B cell (primary cell): ENCODE measurements at places on chromosomes 6 and 20.

DNA sequence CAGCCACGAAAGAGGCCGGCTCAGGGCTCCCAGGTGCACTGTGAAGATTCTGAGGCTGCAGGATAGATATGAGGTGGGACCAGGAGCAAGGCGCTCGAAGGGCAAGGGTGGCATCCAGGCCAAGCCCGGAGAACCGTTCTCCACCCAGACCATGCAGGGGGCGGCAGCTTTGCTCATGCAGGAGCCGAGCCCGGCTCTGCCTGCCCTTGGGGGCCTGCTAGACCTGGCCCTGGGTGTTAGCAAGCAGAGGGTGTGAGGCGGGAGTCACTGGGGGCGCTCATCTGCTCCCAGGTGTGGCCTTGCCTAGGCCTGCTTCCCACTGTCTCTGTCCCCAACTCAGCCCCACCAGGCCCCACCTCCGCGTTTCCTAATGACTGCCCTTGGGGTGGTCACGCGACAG is 59.4 kb downstream of the WDR27 start:
- DNase-seq: no peak

DNA sequence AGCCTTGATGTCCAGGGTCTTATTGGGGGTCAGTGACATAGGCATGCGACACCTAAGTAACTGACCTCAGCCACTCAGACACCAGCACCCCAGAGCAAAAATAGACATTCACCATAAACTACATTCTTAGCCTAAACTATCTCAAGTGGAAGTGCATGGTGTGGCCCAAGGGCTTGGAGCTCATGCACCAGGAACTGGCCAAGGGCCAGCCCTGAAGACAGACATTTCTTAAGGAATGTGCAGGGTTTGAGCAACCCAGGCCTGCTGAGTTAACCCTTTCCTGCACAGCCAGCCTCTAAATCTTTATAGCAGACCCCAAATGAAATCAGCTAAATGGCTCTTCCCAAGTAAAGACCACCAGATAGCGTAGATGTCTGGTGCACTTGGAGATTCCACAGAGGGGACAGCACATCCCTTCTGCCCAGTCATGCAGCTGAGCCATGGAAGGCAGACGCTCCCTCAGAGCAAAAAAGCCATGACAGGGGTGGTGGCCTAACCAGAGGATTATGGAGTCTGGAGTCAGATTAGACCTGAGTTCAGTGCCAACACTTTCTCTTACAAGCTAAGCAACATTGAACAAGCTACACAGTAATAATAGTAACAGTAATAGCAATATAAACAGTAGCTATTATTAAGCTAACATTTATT is 222.6 kb downstream of the ZMYND8 start:
- no peak for DNase-seq

DNA sequence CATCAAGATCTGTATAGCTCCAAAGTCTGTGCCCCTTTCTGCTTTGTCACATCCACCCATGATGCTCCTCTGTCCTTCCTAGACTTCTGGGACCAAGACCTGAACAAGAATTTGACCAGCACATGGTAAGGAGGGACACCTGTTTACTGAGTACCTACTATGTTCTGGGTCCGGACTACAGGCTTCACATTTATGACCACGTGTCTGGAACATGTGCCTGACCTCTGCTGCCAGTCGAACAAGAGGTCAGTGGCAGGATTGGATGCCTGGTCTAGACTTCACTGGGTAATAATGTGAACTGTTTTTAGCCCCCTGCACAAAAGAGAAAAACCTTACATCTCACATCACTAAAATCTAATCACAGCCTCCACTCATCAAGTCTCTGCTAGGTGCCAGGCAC is 7.3 kb upstream of the PDYN start:
- no peak for DNase-seq

DNA sequence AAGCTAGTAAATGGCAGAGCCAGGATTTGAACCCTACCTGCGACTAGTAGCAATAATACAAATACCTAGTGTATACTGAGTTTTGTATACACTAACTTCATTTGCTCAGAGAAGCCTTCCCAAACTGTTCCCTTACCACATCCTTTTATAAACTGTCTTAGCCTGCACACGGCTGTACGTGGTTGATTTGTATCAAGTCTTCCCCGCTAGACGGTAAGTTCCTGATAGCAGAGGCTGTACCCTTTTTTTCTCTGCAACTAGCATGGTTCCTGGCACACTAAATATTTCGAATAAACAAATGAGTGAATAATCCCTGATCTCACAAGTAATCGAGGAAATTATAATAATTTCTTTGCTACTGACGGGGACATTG is 636 bp downstream of the RTF2 start:
- DNase-seq: no peak

DNA sequence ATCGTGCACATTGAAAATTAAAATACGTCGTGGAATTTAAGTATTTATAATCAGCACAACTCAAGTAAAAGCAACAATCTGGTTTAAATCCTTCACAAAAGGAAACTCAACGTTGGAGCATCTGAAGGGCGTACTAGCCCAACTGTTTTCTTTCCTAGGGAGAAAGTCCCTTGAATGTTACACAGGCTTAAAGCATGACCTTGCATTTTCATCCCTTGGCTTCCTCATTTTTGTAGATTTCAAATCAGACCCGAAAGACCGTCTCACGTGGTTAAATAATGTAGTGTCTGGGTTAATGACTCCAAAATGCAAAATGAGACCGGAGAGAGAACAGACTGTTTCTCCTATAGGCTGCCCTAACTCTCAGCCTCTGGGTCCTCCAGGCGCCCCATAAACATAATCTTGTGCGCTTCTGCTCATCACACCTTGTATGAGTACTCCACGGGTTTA is 249.2 kb upstream of the RREB1 start:
- DNase-seq: peak; percentile 53

GRCh38 chr6:150690681-150691080 is 91.0 kb downstream of the PLEKHG1 start:
- no peak for DNase-seq

DNA sequence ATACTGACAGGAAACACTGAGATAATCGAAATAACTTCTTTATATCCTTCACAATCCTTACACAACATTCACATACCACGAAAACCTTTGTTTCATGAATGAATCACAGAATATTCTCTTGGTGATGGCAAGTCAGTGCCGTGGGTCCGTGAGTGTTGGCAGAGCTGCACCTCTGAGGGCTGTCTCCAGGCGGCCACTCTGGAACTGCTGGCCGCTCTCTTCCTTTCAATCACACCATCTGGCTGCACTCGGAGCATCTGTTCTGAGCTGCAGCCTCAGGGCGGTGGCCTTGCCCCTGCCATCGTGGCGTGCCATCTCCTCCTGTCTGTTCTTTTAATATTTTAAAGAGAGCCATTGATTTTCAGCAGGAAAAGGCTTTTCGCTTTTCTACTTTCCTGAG is 129.4 kb upstream of the AFDN start:
- no peak for DNase-seq

DNA sequence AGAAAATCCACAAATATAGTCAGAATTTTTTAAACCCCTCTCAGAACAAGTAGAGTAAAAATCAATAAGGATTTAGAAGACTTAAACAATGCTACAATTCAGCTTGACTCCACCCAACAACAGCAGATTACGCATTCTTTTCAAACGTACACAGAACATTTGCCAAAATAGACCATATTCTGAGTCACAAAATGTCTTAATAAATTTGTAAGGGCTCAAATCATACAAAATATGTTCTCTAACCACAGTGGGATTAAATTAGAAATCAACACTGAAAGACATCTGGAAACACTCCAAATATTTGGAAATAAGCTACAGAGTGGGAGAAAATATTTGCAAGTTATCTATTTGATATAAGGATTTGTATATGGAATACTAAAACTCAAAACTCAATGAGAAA is 164.2 kb upstream of the AKAP12 start:
- no peak for DNase-seq

DNA sequence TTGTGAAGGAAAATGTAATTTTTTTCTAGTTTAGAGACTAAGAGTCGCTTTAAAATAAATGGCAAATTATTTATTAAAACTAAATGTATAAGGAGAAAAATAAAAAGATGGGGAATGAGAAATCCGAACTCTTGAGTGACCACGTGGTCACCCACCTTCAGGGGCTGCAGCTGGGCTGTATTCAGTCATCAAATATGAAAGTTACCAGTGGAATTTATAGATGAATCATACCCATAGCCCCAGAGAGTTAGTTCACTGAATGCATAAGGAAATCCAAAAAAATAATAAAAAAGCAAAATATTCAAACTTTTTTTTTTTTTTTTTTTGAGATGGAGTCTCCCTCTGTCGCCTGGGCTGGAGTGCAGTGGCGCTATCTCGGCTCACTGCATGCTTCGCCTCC is 947.7 kb upstream of the ADGRB3 start:
- DNase-seq: no peak

- DNase-seq: no peak
These were observed 211.4 kb upstream of the CDYL start for GRCh38 chr6:4564801-4565271.
